ENCODE measurements at places on chromosomes 12 and 14.

- peak; percentile 97 for DNase-seq
Observed at GRCh38 chr12:112409064-112409905, at the start of gene RPL6. Gene RPL6, minus strand, starts transcription at chr12:112409605. Its CDS starts 949 bp downstream, at chr12:112408656.

- no peak for DNase-seq
Observed at GRCh38 chr12:109450980-109451379, 26.1 kb downstream of the KCTD10 start.

DNA sequence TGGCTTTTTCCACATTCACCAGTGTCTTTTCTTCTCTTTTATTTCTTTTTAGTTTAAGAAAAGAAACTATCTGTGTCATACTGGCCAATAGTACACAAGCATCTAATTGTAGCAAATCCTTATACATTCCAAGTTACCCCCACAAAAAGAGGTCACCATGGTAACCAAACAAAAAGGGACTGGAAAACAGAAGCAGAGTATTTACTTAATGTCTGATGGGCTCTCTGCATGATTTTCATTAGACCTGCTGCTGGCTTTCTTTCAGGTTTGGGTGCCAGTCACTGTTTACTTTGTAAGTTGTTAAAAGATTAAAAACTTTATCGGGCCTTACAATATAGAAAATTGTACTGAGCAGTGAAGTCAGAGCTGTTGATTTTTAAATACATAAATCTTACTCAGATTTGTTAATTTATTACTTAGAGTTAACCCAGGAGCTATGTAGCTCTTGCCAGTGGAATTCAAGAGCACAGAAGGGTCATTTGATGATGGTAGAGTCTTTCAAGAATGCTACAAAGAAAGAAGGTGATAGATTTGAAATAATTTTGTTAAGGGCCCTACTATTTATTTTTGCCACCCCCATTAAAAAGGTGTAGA lies 123.9 kb downstream of the BRMS1L start:
- no peak for DNase-seq

DNA sequence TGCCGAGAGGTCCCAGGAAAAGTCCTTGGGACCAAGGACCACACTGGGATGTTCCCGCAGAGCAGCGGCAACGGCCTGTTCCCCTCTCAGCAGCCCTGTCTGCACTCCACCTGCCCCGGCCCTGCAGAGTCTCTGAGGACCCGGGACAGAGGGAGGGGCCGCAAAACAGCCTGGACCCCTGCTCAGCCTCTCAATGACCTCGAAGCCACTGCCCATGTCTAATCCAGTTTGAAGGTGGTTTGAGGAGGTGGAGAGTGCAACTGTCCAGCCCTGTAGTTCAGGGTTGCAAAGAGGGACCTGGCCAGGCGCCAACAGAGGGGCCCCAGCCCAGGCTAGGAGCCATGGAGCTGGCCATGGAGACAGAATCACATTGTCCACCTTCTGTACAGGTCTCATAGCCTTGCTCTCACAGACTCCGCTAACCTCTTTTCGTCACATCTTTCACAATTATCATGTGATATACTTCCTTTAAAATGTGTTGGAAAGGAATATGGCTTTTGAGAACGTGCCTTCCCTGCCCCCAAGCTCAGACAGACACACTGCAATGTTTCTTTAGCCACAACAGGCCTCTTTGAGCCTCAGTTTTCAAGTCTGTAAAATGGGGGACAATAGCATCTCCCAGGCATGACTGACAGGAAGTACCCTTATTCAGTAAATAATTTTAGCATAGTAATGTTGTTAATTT lies 49.3 kb downstream of the ACTN1 start:
- no peak for DNase-seq

DNA sequence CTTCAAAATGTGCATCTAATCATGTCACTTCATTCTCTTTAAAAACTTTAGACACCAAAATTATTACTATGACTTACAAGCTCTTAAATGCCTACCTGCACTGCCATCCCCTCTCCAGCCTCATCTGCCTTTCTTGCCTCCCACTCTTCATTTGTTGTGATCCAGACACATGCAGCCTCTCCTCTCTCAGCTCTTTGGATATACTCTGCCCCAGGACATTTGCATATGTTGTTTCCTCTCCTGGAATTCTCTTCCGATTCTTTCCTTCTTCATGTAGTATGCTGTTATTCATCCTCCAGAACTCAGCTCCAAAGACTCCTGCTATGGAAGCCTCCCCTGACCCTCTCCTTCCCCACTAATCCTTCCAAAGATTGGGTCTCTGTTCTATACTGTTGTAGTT lies 197.6 kb downstream of the ANO4 start:
- no peak for DNase-seq

DNA sequence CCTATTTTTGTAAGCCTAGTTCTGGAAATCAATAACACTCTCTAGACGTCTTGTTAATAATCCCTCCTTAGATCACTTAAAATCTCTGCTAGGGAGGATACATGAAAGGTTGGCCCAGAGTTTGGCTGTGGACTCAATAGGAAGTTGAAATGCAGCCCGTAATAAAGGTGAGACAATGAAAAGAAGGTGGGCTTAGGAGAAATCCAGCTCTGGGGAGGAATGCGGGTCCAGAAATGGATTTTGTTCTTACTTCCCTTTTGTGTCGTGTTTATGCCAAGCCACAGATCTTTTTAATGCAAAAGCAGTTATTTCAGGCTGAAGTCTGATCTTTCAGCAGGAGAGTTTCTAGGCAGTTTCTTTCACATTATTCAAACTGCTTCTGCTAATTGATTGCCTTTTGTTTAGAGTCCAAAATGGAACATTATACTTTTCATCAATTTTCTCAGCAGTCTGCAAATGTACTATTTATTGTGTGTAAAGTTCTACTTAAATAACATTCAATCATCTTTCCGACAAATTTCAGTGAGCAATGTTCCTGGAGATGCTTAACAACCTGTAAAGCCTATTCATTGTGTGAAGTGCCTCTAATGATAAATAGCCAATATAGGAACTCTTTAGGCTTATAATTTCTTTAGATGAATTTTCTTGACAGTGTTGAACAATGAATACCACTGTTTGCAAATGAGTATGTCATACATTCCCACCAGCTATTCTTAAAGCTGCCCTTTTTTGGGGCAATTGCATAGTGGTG lies 252.9 kb upstream of the KRR1 start:
- DNase-seq: no peak

DNA sequence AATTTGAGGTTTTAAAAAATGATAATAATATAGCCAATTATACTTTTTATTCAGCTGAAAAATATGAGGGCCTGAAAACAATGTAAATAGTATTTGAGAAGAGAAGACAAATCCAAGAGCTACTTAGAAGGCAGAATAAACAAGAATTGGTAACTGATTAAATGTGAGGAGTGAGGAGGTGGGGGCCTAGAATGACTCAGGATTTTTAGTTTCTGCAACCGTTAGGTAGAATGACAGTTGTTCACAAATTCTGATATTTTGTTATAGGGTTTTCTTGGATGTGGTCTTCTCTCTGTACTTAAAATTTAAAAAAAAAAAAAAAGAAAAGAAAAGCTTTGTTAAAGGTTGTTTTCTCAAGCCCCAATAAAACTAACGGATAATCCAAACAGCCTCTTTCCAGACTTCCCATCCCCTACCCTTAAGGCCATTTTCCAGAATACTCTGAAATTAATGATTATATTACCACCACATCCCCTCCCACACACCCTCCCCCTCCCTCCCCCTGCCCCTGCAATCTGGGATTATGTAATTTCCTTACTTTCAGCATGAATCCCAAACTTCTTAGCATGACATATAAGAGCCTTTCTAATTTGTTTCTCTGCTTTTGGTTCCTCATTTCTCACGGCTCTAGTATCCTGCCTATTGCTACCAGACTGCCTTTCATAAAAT lies 50.4 kb downstream of the LRP6 start:
- no peak for DNase-seq

DNA sequence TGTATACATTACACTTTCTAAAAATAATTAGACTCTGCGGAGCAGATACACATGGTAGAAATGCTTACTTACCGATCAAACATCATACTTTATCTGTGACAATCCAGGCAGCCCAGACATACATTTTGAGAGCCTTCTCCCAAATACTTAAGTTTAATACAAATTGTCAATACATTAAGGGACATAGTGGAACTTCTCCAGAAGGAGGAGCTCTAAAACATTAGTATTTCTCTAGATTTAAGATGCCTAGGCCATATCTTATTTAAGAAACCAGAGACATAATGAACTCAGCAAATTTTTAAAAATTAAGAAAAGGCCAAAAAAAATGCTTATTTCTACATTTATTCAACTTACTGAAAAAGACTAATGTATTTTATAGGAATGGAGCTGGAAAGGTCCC lies 16.1 kb downstream of the ACSM4 start:
- DNase-seq: no peak

DNA sequence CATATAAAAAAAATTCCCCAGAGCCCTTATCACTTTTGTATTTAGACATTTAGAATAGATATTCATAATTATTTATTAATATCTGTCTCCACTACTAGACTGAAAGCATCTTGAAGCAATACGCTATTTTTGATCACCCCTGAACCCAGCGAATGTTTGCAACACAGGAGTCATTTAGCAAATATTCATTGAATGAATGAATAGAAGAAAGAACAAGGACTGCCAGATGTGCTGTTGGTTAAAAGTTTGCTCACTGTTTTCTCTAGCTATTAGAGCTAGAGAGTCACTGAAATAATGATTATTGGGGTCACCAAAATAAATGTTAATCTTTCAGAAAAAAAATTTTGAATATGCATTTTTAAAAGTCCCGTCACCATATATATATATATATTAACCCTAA lies 174.3 kb downstream of the ACSS3 start:
- DNase-seq: no peak

DNA sequence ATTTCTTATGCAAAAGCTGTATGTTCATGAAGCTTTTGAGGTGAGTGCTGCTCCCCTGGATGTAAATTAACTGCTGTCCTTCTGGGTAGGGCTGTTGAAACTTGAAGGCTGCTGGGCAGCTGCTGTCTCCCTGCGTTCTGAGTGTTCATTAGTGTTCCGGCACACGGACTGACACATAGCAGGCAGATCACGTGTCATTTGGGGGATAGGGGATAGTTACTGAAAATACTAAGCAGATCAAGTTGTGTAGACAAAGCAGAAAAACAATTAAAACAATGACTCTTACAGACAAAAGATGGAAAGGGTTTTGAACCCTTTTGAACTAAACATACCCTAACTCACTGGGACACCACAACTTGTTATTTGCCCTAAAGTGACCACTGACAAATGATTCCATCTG lies 82.5 kb downstream of the PRICKLE1 start:
- no peak for DNase-seq

- no peak for DNase-seq
Observed at GRCh38 chr12:79885911-79886490, 48.9 kb downstream of the PPP1R12A start.

DNA sequence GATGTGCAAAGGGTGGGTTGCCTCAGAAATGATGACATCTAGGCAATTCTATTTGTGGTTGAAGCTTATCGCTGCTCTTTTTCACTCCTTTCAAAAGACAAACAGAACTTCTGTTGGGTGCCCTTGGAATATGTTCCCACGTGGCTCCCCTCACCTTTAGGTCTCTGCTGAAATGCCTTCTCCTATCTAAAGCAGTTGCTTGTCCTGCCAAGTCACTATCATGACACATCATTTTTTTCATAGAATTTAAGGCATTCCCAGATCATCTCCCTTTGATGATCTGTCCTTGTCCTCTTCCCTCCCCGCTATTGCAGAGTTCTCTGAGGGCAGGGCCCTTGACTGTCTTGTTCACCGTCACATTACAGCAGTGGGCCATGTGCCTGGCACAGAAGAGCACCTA lies 75.7 kb downstream of the PTPRB start:
- DNase-seq: no peak

DNA sequence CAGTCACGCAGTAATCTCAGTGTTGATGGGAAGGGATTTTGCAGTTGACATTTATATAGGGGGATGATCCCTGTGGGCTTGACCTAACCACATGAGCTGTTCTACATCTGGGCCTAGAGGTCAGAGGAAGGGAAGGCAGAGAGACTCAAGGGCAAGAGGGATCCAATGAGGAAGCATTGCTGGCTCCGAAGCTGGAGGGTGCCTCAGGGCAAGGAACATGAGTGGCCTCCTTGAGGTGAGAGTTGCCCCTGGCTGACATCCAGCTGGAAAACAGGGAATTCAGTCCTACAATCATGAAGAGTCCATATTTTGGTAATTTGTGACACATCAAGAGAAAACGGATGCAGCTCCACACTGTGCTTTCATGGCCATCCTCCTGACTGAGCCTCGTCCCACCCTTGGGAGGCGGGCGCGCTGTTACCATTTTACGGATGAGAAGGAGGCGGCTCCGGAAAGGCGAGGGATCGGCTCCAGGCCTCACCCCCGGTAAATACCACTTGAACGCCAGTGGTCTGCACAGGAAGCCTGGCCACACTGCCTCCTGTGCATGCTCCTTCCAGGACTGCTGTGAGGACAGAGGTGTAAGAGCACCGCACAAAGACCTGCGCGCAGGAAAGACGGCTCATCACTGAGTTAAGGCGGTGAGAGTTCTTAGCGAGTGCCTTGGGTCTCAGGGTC lies 18.5 kb upstream of the FKBP4 start:
- no peak for DNase-seq

DNA sequence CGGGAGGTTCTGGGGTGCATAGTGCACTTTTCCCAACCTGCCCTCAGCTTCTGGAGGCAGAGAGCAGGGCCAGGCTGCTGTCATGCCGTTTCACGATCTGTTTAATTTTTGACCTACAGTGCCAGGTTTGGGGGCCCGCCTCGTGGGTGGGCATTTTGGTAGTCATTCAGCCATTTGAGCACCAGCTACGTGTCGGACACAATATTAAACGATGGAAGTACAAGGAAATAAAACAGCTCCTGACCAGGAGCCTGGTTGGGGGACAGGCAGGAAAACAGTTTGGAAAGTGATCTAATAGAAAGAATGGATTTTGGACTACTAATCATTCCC lies 708 bp downstream of the FNTB start:
- no peak for DNase-seq

DNA sequence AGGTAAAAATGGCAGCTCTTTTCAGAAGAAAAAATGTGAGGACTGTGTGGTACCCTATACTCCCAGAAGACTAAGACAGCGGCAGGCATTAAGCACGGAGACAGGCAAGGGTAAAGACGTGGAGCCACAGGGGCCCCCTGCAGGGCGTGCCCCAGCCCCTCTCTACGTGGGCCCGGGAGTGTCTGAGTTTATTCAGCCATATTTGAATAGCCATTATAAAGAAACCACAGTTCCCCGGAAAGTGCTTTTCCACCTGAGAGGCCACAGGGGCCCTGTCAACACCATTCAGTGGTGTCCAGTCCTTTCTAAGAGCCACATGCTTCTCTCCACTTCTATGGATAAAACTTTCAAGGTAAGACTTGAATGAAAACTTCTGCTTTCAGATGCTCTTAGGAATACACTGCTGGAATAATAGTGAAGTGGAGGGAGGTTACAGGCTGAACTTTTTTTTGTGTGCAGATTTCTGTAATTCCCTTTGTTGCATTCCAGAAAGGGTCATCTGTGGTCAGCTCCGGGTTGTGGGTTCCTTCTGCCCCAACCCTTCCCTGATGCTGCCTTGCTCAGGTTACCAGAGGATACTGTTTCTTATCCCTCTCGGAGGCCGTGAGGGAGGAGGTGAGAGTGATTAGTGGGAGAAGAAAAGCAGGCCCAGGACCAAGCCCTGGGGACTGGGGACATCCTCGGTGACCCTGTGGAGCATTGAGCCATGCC lies 58.4 kb downstream of the SLC25A47 start:
- DNase-seq: no peak

Measured in G401 (cell line).